ENCODE measurements at places on chromosomes 12 and 14.

GRCh38 chr14:49306152-49306751 lies 279.9 kb downstream of the RPS29 start:
- no peak for DNase-seq

GRCh38 chr12:131113568-131114270 lies 160.0 kb downstream of the ADGRD1 start:
- DNase-seq, result no peak

- DNase-seq, result no peak
Observed at GRCh38 chr14:55502746-55503284, 62.4 kb upstream of the TBPL2 start.

DNA sequence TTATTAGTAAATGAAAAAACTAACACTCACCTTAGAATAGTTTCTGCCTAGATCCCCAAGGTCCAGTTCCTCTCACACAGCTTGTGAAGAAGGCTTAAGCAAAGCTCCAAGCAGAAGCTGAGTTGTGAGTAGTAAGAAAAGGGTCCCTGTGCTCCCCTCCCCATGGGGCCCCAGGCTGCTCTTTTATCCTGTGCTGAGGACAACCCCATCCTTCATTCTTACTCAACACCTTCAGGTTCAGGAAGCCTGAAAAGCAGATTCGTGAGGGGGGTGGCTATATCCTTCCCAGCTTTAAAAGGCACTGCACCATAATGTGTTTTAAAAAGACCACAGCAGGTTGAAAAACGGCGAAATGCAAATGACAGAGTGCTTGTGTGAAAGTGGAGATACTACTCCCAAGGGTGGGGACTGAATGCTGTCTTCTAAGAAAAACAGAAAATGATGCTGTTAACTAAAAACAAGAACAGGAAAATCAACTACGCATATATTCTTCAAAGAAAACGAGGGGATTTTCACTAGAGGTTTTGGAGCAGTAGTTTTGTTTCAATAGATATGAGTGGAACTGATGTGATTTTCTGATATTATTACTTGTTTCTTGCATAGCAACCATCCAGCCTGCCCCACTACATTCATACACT lies 182.7 kb downstream of the KTN1 start:
- no peak for DNase-seq

DNA sequence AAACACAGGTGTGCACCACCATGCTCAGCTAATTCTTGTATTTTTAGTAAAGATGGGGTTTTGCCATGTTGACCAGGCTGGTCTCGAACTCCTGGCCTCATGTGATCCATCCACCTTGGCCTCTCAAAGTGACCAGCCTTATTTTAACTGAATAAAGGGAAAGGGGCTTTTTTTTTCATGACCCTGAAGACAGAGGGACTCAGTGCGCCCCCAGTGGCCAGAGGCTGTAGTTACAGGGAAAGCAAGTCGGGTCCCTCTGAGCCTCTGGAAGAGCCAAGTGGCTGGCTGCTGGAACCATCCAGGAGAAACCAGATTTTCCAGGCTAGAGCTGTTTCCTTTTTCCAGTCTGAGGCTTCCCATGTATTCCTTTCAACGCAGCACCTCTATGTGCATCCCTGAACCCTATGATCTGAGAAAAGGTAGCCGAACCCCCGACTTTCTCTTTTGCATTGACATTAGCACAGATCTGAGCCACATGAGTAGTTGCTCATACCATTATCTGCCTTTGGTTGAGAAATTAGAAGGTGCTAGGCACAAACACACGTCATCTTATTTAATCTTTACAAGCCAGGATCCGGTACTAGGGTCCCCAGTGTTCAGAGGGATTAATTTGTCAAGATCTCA lies 342.7 kb downstream of the CACNA1C start:
- no peak for DNase-seq

- DNase-seq, result no peak
Observed at GRCh38 chr14:94364037-94364436, 24.4 kb downstream of the SERPINA1 start.

- no peak for DNase-seq
Observed at GRCh38 chr12:105888696-105889095, 250.1 kb downstream of the NUAK1 start.

GRCh38 chr12:63319386-63319785 lies 168.4 kb upstream of the AVPR1A start:
- DNase-seq, result no peak

GRCh38 chr12:53944907-53945847 lies 6.5 kb downstream of the HOXC13 start:
- no peak for DNase-seq

GRCh38 chr12:84124211-84124610 lies 788.4 kb downstream of the SLC6A15 start:
- no peak for DNase-seq
